ENCODE measurements at places on chromosomes 13 and 19.

GRCh38 chr19:3670796-3671679, 29.2 kb downstream of the PIP5K1C start:
- DNase-seq, result no peak

- DNase-seq, result no peak
These were observed 96.6 kb downstream of the TEX26 start for GRCh38 chr13:31029102-31029501.

DNA sequence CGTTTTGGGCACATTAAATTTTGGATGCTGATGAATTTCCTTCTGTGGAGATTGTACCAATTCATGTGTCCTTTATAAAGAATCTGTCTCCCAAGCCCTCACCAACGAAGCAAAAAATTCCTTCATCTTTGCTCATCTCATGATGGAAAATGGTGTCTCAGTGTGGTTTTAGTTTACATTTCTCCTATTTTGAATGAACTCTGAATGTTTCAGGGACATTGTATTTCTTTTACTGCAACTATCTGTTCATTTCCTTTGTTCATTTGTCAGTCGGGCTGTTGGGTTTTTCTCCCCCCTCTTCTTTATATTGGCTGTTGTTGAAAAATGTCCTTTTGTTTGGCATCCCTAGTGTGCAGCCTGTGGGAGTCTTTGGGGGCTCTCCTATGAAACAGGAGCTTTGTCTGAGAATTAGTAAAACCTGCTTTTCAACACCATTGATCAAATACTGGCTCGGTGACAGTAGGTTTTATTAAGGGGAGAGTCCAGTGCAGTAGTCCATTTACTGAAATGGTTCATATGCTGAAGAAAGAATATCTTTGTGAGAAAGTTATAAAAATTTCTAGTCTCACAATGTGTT, 91.3 kb upstream of the C1QTNF9B start:
- DNase-seq, result no peak

GRCh38 chr13:26529441-26529840, 28.0 kb upstream of the WASF3 start:
- DNase-seq, result peak; percentile 19

DNA sequence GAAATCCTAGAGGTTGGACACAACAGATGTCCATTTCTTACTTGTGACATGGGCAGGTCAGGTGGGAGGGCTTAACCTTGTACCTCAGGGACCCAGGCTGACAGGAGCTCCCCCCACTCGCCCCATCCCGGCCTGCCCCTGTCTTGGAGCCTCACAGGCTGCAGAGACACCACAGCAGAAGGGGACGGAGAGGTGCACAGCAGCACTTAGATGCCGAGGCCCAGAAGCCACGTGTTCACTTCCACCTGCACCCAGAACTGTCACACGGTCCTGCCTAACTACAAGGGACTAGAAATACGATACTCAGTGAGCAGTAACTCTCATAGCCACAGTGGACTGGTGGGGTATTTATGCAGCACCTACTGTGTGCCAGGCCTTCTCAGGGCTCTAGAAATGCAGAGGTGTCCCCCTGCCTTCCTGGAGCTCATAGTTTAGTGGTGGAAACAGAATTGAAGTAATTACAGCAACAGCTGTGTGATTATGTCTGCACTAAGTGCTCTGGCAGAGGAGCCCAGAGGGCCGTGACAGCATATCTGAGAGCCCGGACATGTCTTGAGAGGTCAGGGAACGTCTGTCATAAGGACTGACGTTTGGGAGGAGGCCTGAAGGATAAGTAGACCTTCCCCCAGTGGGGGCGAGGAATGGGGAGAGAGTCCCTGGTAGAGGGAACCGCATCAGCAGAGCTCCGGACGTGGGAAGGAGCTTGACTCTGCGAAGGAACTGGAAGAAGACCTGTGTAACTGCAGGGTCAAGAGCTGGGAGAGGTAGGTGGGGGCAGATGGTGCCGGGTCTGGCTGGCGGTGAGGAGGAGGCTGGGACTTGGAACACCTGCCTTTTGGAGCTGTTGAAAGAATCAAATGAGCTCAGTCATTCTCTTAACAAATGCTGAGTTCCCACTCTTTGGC, 130.0 kb downstream of the SIPA1L3 start:
- no peak for DNase-seq
